ENCODE measurements at places on chromosomes 2 and 18.

DNA sequence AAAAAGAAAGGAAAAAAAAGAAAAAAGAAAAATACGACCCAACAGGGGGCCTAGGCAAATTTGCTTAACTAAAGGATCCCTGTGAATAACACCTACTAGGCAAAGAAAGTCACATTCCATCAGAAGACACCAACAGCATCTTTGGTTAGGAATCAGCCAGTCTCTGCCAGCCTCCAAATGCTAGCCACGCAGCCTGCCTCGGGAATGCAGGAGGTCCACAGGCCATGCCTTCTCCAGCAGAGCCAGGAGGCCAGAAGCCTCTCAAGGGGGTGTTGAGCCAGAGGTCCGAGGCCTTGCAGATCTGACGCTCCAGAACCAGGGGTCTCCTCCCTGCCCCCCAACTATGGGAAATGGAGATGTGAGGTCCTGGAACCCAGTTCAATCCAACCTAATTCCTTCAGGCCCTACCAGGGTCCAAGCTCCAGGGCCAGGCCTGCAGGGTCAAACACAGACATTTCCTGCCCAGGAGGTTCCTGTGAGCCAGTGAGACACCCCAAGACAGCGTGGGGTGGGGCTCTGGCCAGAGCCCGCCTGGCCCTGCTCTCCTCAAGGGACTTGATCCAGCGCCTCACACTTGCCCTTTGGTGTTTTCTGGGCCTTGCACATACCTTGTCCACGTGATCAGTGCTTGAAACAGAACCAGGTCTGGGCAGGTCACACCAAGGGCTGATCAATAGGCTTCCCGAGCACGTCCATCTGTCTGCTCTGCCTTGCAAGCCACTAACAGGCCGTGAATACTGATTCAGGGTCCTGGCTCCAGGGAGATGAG, 289.6 kb upstream of the ID2 start:
- DNase-seq = no peak

DNA sequence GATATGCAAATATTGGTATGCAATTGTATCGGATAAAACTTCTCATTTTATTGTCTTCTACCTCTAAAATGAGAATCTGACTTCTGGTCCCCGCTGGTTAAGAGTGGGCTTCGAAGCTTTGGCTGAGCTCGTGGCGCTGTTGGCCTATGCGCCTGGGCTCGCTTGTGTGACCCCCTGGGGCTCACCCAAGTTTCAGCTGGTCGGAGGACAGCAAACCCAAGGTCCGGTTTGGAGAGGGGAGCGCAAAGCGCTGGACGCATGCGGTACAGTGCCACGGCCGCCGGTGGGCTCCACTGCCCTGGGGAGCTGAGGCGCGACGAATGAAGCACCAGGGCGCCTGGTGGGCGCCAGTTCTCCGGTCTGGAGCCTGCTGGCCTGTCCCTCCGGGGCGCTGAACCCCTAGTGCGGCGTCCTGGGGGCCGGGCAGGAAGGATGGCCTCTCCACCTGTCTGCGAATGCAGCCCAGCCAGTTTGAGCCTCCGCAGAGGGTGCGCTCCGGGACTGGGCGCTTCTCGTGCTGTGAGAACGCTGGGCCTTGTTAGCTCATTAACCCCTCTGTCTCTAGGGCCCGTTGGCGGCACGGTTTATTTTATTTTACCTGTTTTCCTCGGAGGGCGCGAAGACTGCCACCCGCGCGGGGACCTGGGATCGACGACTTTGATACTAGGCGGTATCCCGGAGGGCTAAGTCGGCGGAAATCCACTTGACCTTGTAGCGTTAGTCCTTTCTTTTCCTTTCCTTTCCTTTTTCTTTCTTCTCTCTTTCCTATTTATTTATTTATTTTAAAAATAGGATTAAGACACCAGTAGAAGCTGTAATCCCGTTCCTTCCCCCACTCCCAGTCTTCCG, 10.4 kb downstream of the MEIS1 start:
- no peak for DNase-seq

- no peak for DNase-seq
These were observed 34.2 kb upstream of the BAZ2B start for GRCh38 chr2:159650574-159650973.

GRCh38 chr2:25602333-25602723, 71.0 kb downstream of the DTNB start:
- DNase-seq = no peak

- no peak for DNase-seq
These were observed 332.9 kb downstream of the DSC3 start for GRCh38 chr18:30709595-30709994.

DNA sequence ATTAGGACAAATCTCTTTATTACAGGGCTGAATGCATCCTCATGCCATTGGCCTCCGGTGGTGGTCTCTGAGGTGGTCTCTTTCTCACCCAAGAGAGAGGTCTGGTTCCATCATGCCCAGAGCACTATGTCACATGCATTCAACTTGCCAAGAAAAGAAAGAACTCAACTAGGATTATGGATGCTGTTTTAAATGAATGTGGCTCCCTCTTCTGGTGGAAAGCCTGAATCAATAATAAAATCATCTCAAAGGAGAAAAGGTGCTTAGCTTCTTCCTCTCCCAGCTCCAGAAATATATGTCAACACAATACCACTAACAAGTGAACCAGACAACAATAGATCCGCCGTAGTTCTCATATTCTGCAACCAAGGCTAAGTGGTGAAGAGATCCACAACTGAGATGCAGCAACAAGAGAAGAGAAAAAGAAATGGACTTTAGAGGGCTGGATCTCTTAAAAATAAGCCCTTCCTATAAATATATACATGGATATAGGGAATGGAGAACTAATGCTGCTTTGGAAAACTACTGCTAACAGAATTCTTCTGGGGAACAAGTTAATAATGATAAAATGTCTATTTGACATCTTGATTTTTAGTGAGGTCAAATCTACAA, 396.8 kb downstream of the NCKAP5 start:
- no peak for DNase-seq

GRCh38 chr2:84980263-84980983, 9.5 kb downstream of the KCMF1 start:
- DNase-seq = no peak

GRCh38 chr2:156538083-156538504, 101.9 kb downstream of the GPD2 start:
- DNase-seq = no peak

- DNase-seq = no peak
These were observed 107.0 kb downstream of the BCL2L11 start for GRCh38 chr2:111227716-111228141.

- no peak for DNase-seq
These were observed 16.7 kb downstream of the ZCCHC2 start for GRCh38 chr18:62539284-62540165.

- DNase-seq = no peak
These were observed 17.0 kb downstream of the RRM2 start for GRCh38 chr2:10139536-10139935.

DNA sequence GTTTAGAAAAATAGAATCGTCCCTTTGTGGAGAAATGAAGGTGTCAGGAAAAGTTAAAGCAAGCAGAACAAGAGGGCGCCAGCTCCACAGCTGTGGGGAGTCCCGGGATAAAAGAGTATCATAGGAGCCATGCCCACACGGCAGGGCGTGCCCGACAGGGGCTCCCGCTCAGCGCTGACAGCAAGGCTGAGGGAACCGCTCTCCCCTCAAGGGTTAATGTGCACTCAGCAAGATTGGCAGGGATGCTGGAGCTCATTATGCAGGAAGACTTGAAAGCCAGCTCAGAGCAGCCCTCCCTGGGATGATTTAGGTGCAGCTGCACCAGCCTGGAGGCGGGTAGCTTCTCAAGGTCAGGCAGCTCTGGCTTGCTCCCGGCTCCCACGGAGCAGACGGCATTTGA, 500.2 kb downstream of the EIPR1 start:
- no peak for DNase-seq

DNA sequence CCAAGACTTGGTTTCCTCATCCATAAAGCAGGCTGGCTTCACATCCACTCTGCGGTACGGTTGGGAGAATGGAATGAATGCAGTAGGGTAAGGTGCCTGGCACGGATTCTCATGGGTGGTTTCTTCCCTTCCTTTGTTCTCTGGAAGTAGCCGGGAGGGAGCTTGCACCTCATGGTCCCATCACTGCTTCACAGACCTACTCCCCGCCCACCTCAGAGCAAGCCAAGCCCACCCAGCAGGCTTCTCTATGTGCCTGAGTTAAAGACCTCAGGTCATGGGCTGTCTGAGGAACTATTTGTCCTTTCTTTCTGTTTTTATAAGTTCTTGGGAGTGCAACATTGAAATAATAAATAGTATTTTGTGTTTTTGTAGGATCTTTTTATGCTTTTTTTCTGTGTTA, 3.5 kb downstream of the DCDC2C start:
- DNase-seq = no peak

GRCh38 chr2:96760986-96761832, 507 bp downstream of the CNNM4 start:
- DNase-seq = no peak

Data from stimulated activated CD4-positive, alpha-beta T cell treated with anti-CD3 and anti-CD28 coated beads, Interleukin-2, amount 100 ng/mL, for 24 hours (primary cell).